ENCODE measurements at places on chromosomes 6 and 20. TPM values are rescaled to one million over a fixed set of nuclear protein-coding genes. Genes with fewer than 3 reads are reported as not detected.

The ADGRB3 gene
- total RNA-seq, result not detected

The TDP2 gene
- 26.2 TPM for total RNA-seq

The CD93 gene
- not detected for total RNA-seq

The ADGRF4 gene
- total RNA-seq, result under 0.01 TPM

The ASIP gene
- not detected for total RNA-seq

The PTCRA gene
- not detected for total RNA-seq

The GTSF1L gene
- total RNA-seq, result not detected

Measured in myometrial cell (primary cell).